ENCODE measurements at places on chromosomes 11 and 22.

DNA sequence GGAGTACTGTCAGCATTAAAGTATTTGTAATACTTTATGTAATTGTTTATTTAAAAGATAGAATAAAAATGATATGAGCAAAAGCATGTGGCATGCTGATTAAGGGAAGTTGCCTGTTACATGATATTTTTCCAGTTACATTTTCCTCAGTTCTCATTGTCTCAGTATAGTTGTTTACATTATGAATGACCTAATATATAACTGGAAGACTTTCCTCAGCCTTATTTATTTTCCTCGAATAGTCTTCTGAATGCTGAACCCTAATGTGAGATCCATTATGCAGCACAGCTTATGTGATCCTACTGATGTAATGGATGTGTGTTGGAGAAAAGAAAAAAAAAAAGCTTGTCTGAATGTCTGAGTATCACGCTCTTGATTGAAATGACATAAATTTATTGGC is 95.5 kb downstream of the LUZP2 start:
- DNase-seq: no peak

- no peak for DNase-seq
Measured at GRCh38 chr11:82864268-82864667, 36.0 kb downstream of the PRCP start.

GRCh38 chr22:39266398-39267030 is 21.7 kb upstream of the PDGFB start:
- peak; percentile 55 for DNase-seq

GRCh38 chr11:72573072-72573854 is 101.0 kb downstream of the PDE2A start:
- no peak for DNase-seq

GRCh38 chr11:61082062-61082870 is 20.0 kb upstream of the CD5 start:
- no peak for DNase-seq

Measured in stimulated activated CD4-positive, alpha-beta T cell treated with anti-CD3 and anti-CD28 coated beads, Interleukin-15, amount 100 ng/mL, for 48 hours (primary cell).